ENCODE measurements at places on chromosomes 6 and 20. TPM values are rescaled to one million over a fixed set of nuclear protein-coding genes. Genes with fewer than 3 reads are reported as not detected.

The NKX2-2 gene
- not detected for total RNA-seq

DNA sequence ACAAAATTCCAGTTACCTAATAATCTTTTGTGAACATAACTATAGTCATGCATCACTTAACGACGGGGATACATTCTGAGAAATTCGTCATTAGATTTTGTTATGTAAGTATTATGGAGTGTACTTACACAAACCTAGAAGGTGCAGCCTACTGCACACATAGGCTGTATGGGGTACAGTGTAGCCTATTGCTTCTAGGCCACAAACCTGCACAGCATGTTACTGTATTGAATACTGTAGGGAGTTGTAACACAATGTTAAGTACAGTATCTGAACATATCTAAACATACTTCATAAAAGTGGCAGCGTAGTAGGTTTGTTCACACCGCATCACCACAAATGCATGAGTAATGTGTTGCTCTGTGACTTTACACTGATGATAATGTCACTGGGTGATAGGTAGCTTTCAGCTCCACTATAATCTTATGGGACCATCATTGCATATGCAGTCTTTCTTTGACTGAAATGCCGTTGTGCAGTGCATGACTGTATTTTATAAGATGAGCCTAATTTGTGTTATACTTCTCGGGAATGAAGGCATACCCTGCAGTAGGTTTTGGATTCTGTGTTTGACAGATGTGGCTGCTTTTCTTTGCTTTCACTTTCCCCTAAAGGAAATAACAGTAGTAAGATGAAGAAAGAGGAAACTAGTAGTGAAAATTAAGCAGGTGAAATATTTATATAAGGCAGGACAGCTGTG is 365.6 kb downstream of the FARS2 start:
- no peak for DNase-seq

- DNase-seq, result no peak
These were observed 40.6 kb upstream of the SUMO4 start for GRCh38 chr6:149359440-149359839.

- DNase-seq, result no peak
These were observed 104.4 kb downstream of the MANEA start for GRCh38 chr6:95681736-95682135.

Data from heart left ventricle (tissue), 16 donors.